CD8-positive, alpha-beta memory T cell (primary cell): ENCODE measurements at places on chromosomes 1 and 21. TPM values are rescaled to one million over a fixed set of nuclear protein-coding genes. Genes with fewer than 3 reads are reported as not detected.

GRCh38 chr1:64967381-64967780 lies 1.0 kb upstream of the JAK1 start:
- no peak for DNase-seq

Gene PTGFR
- not detected for total RNA-seq

Gene ZC3H12A
- total RNA-seq = 32.7 TPM

DNA sequence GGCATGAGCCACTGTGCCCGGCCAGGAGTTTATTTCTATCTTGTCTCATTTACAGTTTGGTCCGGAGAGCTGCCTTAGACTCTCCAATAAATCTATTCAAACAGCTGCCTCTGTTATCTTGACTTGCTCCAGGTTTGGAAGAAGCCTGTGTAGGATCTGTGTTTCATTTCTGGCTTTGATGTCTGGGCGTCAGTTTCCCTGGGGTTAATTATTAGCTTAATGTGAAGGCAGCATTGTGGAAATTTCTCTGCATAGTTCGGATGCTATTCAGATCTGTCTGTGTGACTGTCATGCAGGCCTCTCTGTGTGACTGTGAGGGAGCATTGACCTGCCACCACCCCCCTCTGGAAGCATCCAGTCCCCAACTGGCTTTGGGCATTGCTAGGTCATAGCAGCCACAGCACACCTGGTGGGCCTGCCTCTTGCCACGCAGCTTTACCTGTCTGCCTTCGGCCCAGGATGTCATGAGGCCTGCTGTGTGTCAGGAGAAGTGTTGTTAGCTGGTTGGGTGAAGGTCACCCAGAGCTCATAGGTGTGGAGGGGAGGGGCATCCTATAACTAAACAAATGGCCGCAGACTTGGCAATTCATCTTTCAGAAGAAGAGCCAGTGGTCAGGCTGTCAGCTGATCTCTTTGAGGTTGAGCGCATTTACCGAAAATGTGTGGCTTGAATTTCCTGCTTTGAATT lies 9.8 kb downstream of the IFNGR2 start:
- DNase-seq = no peak

GRCh38 chr1:40711465-40712404 lies 20.2 kb downstream of the NFYC start:
- no peak for DNase-seq

Gene TNFAIP8L2
- total RNA-seq = 24.6 TPM

- DNase-seq = no peak
These were observed 4.5 kb upstream of the CRABP2 start for GRCh38 chr1:156709757-156710489.

DNA sequence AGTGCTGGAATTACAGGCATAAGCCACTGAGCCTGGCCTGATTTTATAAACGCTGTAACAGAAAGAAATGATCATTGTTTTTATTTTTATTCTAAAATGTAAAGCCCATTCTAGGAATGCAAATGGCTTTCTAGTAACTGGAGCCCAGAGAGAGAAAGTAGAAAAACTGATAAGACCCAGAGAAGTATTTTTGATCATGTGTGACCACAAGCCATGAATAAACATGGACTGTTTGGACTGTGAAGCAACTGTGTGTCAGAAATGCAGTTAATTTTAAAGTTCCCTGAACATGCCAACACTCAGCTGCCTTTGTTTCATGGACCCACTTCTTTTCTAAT lies 39.7 kb downstream of the EIF2B3 start:
- DNase-seq = no peak

DNA sequence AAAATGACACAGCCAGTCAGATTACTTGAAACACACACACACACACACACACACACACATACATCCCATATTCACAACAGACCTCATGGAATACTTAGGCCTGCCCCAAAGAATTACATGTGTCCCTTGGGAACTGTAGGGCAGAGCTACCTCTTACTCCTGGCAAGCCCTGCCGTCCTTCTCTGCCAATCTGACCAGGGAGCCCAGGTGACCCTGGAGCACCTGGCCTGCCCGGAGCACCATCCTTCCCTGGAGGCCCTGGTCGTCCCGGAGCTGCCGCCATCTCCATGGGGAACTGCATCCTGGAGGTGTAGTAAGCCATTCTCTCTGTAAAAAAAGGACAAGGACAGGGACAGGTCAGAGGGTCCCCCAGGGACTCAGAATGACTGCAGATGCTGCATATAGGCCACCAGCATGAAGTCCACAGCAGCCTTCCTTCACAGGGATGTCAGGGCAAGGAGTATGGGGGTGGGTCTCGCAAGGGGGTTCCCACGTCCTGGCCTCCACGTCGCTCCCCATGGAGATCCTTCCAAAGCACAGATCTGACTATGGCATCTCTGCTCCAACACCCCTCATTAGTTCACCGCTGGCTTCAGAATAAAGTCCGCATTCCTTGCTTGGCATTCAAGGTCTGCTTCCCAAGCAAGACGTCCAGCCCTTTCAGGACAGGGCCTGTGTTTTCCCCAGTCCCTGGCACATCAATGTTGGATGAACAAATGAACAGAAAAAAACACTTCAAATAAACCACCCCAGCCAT lies 9.2 kb upstream of the PEF1 start:
- no peak for DNase-seq

Gene ASTN1
- not detected for total RNA-seq

Gene DAB1
- total RNA-seq = 0.09 TPM

DNA sequence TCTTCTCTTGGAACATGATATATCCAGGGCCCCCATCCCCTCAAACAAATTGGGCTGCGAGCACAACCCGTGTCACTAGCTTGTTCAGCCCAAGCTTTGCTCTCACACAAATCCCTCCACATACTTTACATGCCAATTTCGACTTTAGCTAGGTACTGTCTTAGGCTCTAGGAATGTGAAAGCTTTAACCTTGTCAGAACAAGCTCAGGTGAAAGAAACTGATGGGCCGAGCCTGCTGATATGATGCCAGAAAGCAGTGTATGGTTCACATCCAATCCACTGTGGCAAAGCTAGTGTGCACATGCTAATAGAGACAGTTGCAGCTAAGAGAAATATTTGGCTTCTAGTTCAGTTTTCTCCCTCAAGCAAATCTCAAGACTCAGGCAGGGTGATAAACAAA lies 79.5 kb downstream of the TNFSF18 start:
- no peak for DNase-seq

DNA sequence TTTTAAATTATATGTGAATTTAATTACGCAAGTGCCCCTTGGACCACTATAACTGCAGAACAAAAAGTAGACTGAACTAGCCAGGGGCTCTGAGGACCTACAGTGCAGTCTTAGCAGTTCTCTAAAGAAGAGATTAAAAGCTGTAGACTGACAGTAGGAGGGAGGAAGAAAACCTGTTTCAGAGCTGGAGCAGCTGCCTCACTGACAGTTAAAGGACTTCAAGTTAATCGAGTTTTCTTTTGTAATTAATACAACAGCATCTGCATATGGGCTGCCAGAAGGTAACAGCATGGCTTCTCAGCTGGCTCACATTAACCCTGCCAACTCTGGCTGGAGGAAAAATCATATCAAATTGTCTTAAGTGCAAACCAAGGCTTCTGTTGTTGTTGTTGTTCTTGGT lies 19.9 kb downstream of the DSTYK start:
- no peak for DNase-seq

Gene LHX8
- not detected for total RNA-seq

Gene AADACL4
- total RNA-seq = not detected

DNA sequence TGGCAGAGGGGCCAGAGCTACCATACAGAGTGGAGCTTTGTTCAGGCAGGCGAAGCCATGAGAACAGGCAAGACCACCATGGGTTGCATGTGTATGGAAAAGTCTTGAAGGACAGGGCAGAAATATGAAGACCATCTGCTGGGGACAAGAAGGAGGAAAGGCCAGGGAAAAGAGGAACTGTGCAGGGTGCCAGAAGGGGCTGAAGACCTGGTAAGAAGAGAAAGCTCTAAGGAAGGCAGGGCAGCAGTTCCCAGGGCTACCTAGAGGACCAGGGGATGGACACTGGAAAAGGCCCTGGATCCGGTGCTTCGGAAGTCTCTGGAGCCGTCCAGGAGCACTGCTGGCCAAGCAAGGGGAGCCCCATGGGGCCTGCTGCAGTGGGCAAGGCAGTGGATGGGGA lies 43.4 kb downstream of the PKP1 start:
- DNase-seq = no peak

DNA sequence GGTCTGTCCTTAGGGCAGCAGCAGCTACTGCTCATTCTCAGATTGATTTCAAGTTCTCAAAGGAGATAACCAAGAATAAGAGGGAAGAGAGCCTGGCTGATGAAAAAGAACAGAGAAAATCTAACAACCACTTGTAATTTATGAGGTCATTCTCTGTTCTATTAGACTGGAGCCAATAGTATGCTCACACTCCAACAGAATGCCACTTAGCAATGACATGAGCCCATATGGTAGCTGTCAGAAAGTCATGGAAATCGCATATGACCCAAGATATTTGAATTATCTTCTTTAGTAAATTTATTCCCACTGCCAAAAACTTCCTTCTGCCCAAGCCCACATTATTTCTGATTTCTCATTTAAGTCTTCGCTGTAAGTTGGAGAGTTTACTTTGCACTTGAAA lies 53.7 kb upstream of the PLA2G4A start:
- no peak for DNase-seq

GRCh38 chr1:111272081-111272480 lies 18.6 kb upstream of the CHIA start:
- no peak for DNase-seq

- no peak for DNase-seq
These were observed 20.5 kb downstream of the TARBP1 start for GRCh38 chr1:234458352-234459017.

Gene ZNF593
- 87.9 TPM for total RNA-seq

Gene IPP
- total RNA-seq = 19.4 TPM

DNA sequence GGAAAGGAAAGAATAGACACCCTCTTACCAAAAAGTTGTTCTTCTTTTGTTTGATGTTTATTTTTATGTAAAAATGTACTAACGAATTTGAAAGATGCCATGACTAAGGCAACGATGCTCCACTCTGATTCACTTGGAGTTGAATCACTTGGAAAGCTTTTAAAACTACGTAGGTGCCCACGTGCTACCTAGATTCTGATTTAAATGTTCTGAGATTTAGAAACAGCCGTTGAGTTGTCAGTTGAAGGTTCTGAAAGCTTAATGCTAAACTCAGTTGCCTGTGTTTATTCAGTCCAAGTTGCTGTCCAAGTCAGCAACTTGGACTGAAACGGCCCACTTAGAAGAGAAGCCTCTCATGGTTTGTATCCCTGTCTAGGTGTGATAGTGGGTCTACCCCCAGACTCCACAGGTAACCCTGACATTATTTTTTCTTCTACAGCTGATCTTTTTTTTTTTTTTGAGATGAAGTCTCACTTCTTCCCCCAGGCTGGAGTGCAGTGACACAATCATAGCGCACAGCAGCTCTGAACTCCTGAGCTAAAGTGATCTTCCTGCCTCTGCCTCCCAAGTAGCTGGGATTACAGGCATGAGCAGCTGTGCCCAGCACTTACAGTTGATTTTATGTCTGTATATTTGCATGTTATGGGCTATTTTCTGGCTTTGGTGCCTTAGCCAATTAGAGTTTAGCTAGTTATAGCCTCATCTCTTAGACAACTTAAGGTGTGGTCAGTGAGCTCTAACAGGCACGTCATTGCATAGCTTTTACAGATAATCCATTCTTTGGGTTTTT lies 1.4 kb upstream of the VAMP4 start:
- DNase-seq = no peak

DNA sequence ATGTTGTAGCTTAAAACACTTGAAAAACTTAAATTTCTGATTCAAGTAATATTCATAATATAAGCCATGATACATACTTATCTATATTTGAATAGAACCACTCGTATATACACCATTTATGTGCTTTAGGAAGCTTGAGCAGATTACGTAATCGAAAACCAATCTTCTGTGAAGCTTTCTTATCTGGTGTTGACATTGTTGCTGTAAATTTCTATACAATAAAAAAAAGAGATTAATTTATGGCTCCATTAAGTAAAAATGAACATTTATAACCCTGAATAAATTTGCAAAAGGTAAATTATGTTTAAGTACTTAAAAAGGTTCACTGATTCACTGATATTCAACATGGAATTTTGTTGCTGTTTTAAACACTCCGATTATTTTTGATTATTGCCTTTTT lies 21.4 kb downstream of the LIN9 start:
- no peak for DNase-seq
